ENCODE measurements at places on chromosomes 6 and 20.

GRCh38 chr6:107600936-107601335, 111.0 kb downstream of the SOBP start:
- no peak for DNase-seq

DNA sequence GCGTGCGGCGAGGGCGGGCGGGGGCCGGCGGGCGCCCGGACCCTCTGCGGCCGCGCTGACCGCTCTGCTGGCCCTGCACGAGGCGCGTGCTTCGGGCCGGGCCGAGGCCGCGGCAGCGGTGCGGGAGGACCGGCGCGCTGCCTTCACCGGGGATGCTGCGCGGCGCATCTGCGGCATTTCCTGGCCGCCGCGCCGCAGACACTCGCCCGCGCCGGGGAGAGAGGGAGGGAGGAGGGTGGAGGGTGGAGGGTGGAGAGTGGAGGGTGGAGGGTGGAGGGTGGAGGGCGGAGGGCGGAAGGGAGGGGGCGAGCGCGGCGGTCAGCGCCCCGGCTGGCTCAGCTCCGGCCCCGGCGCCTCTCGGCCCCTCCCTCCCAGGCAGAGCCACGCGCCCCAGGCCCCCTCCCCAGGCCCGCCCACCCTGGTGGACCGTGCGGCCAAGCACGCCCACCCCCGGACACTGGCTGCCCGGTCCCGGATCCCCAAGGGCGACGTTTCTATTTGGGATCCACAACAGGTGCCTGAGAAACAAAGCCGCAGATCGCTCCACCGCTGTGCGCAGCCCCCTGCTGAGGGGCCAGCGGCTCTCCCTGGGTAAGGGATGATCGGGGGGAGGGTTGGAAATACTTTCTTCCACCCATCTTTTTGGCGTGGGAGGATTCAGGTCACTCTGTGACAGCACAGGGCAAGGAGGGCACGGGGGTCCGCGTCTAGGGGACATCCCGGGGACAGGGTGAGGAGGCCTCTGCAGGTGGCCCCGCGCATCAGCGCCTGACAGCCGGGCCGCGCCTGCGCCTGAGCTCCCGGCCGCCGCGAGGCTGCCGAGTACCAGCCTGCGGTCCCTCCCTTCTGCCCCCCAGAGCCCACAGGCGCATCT, 111.2 kb upstream of the BEND6 start:
- no peak for DNase-seq

- DNase-seq, result no peak
These were observed 557.0 kb downstream of the HAO1 start for GRCh38 chr20:7383216-7383615.

DNA sequence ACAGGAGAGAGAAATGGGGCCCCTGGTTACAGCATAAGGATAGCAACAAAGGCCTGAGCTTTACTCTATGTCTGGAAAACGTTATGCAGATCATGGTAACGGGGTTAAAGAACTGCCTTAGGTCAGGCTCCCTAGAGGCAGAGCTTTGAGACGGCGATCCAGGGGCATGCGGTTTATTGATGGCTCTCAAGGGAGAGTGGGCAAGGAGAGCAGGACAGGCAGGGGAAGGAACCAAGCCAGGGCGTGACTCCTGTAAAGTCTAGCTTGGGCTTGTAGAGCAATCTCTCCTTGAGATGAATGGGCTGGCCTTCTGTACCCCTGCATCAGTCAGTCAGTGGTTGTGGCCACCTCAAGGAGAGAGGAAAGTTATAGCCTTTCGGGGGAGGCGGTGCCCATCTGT, 12.5 kb upstream of the FERMT1 start:
- no peak for DNase-seq

- no peak for DNase-seq
These were observed 6.7 kb downstream of the PBOV1 start for GRCh38 chr6:138211601-138212000.

GRCh38 chr6:16285467-16286150, 47.2 kb downstream of the GMPR start:
- DNase-seq, result no peak

DNA sequence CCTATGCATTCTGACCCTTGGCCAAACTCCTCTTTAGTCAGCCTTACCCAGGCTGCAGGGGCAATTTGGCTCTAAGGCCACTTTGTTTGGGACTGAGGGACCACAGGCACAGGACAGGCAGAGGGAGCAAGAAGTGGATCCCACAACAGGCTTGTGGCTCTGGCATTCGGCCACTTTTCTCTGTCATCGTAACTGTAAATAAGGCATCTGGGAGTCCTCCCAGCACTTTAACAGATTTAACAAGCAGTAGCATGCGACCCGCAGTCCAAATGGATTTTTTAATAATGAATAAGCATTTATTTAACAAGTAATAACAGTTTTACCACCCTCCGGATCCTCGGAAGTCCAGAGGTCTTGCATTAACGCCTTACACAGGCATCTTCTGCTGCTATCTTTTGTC, 16.1 kb upstream of the CDH22 start:
- DNase-seq, result no peak

- DNase-seq, result no peak
These were observed 6.8 kb upstream of the ADTRP start for GRCh38 chr6:11785415-11785773.

DNA sequence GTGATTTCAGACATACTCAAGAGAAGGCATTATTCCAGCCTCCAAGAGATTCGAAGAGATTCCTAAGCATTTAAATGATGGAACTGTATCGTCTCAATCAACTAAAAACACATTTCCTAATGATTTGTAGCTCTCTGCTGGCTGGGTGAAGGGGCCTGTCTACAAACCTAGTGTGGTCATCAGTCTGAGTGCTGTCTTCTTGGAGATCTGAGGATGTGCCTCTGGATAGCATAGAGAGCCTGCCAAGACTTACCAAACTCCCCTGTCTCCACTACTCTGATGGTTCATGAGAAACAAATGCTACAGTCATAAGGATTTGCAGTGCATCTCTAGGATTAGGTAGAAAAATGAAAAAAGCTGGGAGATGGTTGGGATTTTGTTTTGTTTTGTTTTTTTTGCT, 176.9 kb upstream of the CITED2 start:
- DNase-seq, result no peak
